ENCODE measurements at places on chromosomes 12 and 14.

DNA sequence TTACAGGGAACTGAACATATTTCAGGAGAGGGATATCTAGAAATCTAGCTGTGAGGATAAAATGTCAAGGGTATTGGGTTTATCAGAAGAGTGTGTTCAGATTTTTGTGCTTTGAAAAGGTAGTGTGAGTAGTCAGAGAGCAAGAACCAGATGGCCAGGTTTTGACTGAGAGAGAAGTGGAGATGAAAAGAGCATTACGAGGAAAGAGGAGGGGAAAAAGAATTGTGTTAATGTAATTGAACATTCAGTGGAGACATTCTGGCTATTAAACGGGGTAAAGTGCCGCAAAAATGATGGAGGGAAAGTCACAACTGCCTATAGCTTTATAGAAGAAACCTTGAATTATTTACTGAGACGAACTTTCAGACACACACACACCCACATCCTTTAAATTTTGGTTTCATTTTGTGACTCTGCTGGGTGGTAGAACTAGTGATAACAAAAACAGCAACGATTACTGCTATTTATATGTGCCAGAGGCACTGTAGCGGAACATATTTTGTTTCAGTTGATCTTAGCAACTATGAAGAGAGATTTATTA, 213.6 kb downstream of the ERC1 start:
- DNase-seq = peak; percentile 46

DNA sequence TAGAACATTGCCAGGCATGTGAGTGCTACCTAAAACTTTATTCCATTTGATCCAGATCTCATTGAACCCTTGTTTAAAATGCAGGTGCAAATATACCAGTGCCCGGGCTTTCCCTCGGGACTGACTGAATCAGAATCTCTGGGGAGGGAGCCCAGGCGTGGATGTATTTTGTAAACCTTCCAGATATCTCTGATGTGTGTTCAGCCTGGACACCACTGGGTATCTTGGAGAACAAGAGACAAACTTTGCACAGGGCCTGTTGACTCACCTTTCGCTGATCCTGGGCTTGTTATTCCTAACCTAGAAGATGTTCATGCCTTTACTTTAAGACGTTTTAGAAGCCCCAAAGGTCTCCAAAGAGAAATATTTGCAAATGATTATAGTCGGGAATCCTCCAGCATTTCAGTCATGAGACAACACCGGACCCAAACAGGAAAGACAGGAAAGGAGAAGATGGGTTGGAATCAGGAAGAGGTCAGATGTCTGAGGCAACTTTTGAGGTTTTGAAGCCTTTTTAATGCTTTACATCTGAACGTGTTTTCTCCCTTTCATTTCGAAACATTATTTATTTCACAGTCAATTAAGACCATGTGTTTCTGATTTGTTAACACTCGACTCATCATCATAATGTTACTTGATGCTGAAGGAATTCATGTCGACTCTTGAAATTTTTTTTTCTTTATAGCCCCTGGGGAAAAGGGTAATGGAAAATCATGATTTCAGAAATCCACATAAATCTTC, 118.6 kb downstream of the PLXNC1 start:
- DNase-seq = no peak

- DNase-seq = no peak
These were observed 95.4 kb downstream of the CCER1 start for GRCh38 chr12:90859591-90859990.

DNA sequence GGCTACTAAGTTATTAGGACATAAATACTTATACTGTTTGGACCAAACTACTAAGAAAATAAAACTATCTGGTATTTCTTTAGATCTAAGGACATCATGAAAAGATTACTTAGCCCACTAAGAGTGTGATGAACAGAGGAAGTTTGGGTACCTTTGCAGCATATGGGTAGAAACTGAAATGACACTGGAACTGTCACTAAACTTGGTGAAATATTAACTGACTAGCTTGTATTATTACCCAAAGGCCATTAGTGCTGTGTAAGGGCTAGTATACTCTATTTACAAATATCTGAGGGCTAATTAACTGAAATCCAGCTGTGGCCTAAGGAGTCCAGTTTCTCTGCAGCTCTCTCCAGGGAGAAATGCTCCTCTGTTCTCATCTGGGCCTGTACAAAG, 45.5 kb downstream of the PAWR start:
- DNase-seq = peak; percentile 32

DNA sequence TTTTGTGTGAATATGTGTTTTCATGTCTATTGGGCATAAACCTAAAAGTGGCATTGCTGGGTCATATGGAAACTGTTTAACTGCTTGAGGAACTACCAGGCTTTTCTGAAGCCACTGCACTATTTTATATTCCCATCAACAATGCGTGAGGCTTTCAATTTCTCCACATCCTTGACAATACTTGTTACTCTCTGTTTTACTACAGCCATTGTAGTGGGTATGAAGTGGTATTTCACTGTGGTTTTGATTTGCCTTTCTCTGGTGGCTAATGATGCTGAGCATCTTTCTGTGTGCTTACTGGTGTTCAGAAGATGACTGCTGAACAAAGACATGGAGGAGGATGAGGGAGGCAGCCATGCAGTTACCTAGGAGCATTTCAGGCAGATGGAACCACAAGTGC, 13.2 kb upstream of the TDG start:
- DNase-seq = no peak

GRCh38 chr14:64987438-64987767, 708 bp downstream of the FNTB start:
- no peak for DNase-seq

DNA sequence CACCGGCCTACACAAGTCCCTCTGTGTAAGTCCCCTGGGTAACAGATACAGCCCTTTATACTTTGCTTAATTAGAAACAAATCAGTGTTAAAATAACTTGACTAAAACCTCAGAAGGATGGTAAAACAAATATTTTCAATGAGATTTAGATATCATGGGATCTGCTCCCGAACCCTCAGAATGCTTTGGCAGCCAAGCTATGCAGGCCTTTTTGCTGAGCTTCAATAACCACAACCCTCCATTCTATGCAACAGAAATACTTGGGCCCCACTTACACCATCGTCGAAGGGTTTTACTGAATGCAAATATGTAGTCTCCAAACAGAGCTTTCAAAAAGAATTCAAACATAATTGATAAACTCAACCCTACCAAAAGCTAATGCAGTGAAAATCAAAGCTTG, 29.3 kb upstream of the PITPNM2 start:
- no peak for DNase-seq

DNA sequence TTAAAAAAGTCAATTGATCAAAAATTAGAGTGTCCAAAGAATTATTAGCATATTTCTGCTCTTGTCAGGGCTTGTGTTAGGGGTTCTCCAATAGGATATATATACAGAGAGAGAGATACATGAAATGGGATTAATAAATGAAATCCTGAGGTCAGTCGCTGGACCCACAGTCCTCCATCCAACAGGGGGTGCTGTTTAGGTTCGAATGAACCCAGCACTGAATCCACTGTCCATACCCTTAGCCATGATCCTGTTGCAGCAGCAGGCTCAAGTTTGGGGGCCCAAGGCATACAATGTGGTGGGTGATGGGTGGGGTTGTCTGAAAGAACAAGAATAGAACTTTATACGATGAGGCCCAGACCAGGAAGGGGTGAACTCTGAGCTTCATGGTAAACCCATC, 780 bp upstream of the MYO1H start:
- DNase-seq = no peak

GRCh38 chr14:94960285-94961001, 190.5 kb upstream of the GSC start:
- no peak for DNase-seq

DNA sequence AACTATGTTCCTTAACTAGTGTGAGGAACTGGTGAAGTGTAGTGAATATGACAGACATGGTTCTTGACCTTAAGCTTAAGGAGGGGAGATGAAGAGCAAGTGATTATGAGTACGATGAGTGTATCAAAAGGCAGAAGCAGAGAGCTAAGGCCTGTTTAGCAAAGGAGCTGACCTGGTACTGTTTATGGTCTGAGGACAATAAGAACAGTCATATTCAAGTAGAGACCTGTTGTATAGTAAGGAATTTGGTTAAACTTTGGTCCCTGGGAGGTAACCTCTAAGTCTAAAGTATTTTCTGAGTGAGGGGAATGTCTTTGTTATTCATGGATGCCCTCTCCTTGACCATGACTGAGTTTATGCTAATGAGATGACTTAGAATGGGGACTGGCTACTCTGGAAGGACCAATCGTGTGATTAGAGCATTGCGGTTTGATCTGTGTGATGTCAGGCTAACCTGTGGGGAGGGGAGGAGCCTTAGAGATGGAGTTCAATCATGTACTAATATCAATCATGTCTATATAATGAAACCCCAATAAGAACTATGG, 389.3 kb downstream of the BMP4 start:
- DNase-seq = no peak

- DNase-seq = no peak
These were observed 259.1 kb downstream of the SLC6A15 start for GRCh38 chr12:84653482-84653881.

DNA sequence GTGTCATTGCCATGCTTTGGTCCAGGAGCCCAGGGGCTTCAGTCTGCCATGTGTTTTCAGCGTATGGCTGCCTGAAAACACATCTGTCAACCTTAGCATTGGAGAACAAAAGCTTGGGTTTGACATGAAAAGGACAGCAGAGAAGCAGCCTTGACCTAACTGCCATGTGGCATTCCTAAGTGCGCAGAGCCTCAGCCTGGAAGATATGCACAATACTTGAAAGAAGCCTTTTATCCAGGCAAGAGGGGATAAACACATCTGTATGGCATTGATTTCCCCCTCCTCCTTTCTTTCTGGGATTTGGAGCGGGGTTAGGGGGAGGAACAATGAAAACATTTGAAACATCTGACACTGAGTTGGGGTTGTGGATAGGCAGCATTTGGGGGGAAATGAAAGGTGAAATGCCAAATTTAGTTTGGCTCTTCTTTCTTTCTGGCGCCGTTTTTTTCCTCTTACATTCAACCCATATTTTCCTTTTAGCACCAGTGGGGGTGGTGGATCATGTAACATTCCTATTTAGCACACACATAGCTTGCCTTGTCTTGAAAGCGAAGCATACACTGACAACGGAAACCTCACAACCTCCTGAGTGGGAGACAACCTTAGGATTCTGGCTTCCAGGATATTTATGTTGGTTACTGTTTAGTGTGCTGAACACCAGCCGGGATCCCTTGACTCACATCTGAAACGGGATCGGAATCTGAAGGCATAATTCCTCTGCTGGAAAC, 177.0 kb downstream of the C12orf75 start:
- no peak for DNase-seq

DNA sequence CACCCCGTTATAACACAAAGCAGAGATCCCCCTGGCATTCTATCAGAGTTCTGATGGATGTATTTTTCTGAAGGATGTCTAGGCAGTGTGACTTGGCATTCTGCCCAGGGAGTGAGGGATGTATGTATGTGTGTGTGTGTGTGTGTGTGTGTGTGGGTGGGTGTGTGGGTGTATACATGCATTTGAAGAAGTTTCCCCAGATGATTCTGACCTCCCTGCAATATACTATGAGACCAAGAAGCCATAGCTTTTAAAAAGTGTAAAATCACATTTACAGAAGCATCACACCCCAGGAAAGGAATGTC, 59.7 kb upstream of the NAP1L1 start:
- no peak for DNase-seq

- DNase-seq = no peak
These were observed 157.5 kb downstream of the CALM1 start for GRCh38 chr14:90554341-90554740.

GRCh38 chr12:125890971-125891370, 825.7 kb downstream of the AACS start:
- DNase-seq = no peak

DNA sequence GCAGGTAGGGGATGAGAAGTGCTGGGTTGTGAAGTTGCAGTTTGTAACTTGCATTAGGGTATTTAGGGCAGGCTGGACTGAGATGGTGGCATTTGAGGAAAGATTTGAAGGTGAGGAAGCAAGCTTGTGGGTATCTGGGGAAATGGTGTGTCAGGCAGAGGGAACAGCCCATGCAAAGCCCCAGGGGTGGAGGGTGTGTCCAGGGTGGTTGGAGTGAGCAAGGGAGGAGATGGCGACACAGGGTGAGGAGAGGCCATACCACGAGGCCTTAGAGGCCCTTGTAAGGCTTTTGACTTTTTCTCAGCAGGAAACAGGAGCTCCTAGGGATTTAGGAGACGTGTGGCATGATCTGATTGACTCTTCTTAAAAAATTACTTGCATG, 136.9 kb downstream of the NUAK1 start:
- DNase-seq = no peak

- DNase-seq = no peak
These were observed 27.8 kb downstream of the GPHB5 start for GRCh38 chr14:63290741-63291430.
